Cardiac muscle cell (in vitro differentiated cells and primary cell): ENCODE measurements at places on chromosomes 4 and X.

GRCh38 chr4:58962424-58962823 is 1852.2 kb upstream of the IGFBP7 start:
- no peak for DNase-seq

- DNase-seq: no peak
These were observed 46.9 kb downstream of the KIF4A start for GRCh38 chrX:70336767-70337166.

- no peak for DNase-seq
These were observed 399.9 kb downstream of the GPM6A start for GRCh38 chr4:175412161-175412560.

DNA sequence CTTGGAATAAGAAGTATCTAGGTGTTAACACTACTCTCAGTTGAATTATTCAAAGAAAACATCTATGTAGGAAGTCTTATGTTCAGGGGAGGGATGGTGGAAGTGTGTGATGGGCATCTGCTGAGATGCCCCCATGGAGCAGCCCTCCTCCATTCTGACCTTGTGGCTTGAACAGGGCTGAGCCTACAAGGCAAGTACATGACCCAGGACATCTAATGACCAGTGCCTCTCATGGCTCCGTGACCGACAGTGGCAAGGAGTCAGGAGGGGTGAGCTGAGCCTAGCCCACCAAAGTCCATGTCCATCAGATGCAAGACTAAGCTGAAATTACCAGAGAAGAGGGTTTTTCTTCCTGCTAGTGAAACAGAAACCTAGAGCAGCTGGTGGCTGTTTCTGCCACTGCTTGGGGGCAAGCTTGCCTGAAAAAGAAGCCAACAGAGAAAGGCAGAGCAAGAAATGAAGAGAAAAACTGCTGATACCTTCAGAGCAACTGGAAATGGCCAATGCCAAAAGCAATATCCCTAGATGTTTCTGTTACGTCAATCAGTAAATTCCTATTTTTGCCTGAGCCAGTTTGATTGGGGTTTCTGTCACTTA is 113.5 kb downstream of the TSPAN5 start:
- DNase-seq: no peak

- no peak for DNase-seq
These were observed 18.5 kb downstream of the UVSSA start for GRCh38 chr4:1365271-1366178.

- DNase-seq: no peak
These were observed 48.9 kb downstream of the TBC1D9 start for GRCh38 chr4:140707325-140707724.

GRCh38 chr4:78581618-78582017 is 30.0 kb downstream of the ANXA3 start:
- DNase-seq: no peak

DNA sequence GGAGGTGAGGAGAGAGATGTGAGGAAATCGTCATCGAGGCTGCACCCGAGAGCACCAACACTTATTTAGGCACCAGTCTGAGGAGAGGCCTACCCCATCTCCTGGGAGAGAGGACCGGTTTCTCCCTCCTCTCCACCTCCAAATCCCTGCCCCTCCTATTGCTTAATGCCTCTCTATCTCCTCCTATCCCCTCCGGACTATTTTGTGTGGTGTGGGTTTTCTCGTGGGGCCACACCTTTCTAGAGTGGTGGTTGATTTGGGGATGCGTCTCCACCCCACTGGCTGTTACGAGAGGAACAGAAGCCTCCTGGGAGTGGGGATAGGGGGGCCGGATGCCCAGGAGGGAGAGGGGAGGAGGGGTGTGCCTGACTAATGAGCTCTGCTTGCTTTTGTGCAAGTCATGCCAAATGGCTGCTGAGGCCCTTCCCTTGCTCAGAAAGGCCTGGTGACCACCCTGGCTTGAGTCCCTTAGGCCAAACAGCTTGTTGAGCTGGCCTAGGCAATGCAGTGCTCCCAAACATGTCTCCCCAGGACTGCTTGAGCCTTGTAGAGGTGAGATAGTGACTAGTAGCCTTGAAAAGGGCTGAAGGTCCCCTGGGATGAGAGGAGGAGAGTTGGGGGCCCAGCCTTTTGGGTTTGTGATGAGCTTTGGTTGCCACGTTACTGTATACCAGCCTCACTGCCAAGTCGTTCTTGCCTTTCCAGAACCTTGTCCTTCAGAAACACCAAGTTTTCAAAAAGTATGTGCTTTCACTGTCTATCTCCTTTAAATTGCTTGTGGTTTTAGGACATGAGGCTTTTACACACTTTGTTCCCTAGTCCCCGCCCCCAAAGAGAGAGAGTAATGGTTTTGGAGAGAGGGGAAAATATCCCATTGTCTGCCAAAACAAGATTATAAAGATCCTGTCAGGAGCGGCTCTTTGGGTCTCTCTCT is 1.2 kb downstream of the MSN start:
- peak; percentile 28 for DNase-seq

DNA sequence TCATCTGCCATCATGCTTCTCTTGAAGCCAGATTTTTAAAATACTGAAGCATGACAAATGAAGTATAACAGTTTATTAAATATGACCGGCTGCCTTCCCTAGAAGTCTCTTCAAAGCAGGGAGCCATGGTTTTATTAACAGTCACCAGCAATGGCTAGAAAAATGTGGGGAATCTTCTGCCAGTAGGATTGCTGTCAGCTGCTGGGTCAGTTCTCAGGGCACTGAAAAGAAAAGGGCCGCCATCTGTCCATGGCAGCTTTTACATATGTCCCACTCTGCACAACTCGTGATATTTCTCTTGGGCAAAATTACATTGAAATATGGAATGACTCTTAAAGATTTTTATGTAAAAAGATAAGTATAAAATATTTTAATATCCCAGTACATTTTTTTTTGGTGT is 2.8 kb downstream of the CCNG2 start:
- DNase-seq: no peak

GRCh38 chr4:145230726-145231125 is 50.3 kb upstream of the OTUD4 start:
- DNase-seq: no peak

DNA sequence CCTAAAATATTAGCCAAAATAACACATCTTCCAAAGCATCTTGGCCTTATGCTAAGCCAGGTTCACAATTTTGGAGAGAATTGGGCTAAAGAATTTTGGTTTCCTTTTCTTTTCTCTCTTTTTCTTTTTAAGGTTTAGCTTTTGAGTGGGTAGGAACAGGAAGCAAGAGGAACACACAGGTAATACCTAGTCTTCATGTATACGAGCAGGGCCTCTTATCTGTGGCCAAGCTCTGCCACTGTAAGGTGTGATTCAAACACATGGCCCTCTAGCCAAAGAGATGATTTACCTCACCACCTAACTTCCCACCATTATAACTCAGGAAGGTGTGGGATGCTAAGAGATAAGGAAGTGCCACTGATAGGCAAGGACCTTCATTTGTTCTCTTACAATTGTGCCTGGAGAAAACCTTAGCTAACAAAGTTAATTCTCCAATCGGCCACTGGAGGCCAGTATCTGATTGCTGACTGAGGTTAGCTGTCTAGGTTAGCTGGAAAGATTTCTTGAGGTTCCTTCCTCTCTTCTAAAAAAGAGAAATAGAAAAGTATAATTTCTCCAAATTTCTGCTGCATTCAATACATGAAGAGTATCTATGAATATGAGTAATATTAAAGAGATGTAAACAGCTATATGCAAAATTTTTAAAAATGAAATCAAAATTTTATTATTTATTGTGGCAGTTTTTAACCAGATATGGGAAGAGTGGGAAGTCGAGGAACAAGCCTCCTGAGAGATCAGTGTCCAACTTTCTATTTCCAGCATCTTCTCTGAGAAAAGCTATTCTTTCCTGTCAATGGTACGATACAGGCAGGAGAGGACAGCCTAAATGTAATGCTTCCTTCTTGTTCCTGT is 30.1 kb upstream of the BBS7 start:
- DNase-seq: peak; percentile 69

DNA sequence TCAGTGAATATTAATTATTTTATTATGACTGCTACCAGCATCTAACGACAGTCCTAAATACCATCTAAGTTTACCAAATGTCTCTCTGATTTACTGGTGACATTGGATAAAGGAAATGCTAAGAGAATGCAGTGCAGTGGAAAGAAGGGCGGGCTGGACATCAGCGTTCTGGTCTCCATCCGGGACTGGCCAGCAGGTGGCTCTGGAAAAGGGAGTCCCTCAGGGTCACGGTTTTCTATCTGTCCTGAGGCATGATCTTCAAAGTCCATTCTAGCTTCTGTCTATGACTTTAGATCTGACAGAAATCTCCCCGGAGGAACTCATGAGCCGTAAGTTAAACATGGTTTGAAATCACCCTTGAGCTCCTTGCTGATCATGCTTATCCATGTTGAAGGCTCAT is 3.3 kb downstream of the TRIM2 start:
- peak; percentile 62 for DNase-seq

GRCh38 chrX:47098338-47099094 is 20.3 kb downstream of the RGN start:
- DNase-seq: no peak

GRCh38 chrX:111854556-111855490 is 21.2 kb upstream of the TRPC5OS start:
- DNase-seq: no peak

DNA sequence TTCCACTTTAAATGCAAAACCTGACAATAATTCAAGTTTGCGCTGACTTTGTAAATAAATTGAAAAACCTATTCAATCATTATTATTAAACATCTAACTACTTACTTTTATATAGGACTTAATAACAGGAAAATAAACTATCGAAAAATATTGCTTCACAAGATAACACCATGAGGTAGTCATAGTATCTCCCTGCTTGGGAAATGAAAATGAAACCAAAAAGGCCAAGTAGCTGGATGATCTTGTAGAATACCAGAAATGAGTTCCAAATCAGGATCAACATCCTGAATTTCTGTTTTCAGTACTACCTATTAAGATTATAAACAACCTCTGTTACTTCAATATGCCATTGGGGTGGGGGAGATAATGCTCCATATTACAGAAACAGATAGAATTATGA is 58.9 kb downstream of the CHIC2 start:
- DNase-seq: no peak

- DNase-seq: no peak
These were observed 56.3 kb downstream of the RGS12 start for GRCh38 chr4:3349116-3349515.

DNA sequence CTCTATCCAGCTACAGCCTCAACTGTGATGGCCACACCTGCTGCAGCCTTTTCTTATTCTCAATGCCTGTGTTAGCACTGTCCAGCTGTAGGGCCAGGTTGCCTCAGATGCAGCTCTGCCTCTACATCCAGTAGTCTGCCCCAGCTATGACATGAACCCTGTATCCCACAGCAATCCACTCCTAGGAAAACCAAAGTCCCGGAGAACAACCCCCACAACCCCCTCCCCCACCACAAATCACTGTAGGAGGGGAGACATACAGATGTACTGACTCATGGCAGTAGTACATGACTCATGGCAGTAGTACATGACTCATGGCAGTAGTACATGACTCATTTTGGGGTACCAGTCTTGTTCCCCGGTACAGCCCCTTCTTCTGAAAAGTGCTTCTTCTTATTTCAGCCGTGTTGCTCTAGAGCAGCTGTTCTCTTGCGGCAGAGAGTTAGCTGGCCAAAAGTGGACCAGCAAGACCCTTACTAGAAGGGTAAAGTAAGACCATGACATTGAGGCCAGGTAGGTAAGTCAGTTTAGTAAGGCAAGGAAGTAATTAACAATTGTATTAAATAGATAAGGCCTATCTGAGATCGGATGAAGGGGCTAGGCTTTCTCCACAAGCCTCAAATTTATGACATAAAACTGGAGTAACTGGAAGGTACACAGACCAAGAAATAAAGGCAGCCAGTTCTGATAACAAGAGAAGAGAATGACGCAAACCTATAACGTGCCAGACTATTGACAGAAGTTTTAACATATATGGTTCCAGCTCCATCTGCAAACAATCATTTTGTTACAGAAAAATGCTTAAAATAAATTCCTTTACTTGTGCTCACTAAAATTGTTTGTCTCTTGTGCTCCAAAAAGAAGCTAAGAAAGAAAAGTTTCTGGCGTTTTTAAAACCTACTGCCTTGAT is 221.4 kb downstream of the TACR3 start:
- DNase-seq: peak; percentile 45

- no peak for DNase-seq
These were observed 1328.3 kb downstream of the C4orf33 start for GRCh38 chr4:130424211-130424610.

- DNase-seq: no peak
These were observed 19.6 kb downstream of the FGFR3 start for GRCh38 chr4:1812720-1813119.

GRCh38 chr4:169604131-169604900 is 8.1 kb downstream of the NEK1 start:
- DNase-seq: no peak

DNA sequence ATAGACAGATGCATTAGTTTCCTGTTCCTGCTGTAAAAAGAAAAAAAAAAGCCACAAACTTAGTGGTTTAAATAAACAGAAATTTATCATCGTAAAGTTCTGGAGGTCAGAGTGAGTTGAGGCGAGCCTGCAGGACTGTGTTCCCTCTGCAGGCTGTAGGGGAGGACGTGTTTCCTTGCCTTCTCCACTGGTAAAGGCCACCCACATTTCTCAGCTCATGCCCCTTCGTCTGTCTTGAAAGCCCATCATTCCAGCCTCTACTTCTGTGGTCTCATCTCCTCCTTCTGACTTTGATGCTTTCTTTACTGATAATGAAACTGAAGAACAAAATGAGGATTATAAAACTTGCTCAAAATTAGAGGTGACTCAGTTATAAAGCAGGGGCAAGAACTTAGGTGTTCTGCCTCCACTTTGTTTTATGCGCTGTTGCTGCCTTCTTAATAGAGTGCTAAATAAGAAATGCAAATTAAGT is 143.0 kb downstream of the STIM2 start:
- DNase-seq: no peak

DNA sequence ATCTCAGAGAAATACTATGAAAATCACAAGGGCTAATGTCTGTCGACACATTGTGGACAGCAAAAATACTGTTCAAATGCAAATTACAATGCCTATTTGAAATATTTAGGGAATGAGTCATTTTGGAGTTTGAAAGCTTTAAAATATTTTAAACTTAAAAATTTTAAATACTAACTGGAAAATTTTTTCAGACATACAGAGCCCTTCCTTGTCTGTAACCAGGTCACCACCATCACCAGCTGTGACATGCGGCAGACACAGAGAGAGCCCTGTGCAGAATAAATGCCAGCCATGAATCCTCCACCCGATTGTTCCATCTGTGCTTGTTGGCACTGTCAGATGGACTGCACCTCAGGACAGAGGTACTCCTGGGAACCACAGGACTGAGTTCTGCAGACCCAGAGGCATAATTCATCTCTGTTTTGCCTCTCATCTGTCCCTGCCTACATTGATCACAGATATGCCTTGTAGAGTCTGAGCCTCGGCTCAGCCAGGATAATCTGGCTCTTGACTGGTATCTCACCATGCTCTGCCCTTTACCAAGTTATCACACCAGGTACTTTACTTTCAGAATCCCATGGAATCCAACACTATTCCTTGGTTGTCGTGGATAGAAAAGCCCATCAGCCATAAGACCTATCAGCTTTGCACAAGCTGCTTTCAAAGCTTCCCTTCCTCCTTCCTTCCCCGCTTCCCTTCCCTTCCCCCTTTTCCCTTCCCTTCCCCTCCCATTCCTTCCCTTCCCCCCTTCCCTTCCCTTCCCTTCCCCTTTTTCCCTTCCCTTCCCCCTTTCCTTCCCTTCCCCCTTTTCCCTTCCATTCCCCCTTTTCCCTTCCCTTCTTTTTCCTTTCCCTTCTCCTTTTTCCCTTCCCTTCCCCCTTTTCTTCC is 67.2 kb downstream of the TBC1D9 start:
- DNase-seq: peak; percentile 24
